ENCODE measurements at places on chromosomes 3 and 15.

DNA sequence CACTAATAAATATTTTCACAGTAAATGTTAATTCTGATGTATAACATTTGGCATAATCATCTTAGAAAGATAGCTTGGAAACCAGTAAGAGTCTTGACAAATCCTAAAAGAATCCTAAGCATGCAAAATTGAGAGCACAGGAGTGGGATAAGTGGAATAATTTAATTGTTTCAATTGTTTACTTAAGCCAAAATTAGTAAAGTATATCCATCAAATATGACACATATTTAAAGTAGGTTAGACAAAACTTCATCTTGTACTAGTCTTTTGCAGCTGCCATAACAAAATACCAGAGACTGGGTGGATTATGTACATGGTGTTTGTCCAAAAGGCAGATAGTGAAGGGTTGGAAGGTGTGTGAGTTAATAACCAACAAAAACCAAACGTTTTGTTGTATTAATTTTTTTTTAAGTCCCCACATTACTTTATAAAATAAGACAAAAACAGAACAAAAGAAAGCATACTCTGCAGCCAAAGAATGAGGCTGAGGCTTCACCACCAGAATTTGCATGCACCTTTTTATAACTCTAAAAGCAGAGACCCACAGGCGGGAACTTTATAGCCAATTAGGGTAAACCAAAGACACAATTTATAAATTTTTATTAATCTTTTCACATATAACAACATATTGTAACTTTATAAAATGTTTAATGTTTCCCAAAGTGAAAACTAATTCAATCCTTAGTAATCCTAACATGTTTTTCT lies 41.9 kb upstream of the CD200R1L start:
- no peak for DNase-seq

- no peak for DNase-seq
These were observed 27.8 kb upstream of the POLG start for GRCh38 chr15:89362203-89363101.

GRCh38 chr15:75460646-75461045 lies 9.2 kb upstream of the SIN3A start:
- no peak for DNase-seq

GRCh38 chr3:116093374-116093773 lies 351.9 kb downstream of the LSAMP start:
- no peak for DNase-seq

- no peak for DNase-seq
These were observed 551.5 kb upstream of the AGTR1 start for GRCh38 chr3:148146241-148146640.

DNA sequence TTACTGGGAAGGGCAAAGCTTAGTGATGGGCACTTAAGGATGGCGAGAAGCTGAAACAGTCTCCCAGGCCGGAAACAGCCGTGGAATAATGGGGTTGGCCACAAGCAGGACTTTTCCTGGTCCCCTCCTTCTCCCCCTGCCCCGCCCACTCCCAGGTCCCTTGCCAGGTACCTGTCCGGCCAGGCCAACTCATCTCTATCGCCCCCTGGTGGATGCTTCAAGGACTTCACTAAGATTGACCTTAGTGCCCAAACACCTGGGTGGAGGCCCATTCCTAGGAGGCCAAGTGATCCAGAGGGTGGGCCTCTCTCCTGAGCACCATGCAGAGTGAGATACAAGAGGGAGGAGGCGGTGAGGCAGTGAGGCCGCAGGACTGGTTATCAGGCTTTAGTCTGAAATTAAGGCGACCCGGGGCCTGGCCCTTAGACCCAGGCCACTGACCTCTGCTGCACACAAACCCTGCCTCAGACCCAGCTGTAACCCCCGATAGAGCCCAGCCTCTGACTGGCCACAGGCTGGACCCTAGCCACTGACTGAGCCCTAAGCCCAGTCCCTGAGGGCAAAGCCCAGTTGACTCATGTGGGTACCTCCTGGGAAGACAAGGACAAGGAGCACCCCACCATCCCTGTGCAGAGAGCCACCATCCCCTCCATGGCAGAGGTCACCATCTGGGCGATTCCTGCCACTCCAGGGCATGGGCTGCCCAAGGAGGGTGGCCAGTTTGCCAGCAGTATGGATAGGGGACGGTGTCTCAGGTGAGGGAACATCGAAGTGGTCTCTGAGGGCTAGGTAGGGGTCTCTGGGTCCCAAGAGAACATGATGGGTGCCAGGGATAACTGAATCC lies 37.6 kb downstream of the VIPR1 start:
- peak; percentile 88 for DNase-seq

GRCh38 chr15:48427960-48428547 lies 96.8 kb downstream of the DUT start:
- DNase-seq, result no peak

- DNase-seq, result no peak
These were observed 39.6 kb upstream of the IP6K2 start for GRCh38 chr3:48756640-48757039.

Measured in Calu3 (cell line).